ENCODE measurements at places on chromosomes 1 and 21.

- DNase-seq, result no peak
Measured at GRCh38 chr1:85168884-85169283, 31.9 kb downstream of the SYDE2 start.

GRCh38 chr1:52911541-52911940 is 10.0 kb downstream of the ECHDC2 start:
- no peak for DNase-seq

DNA sequence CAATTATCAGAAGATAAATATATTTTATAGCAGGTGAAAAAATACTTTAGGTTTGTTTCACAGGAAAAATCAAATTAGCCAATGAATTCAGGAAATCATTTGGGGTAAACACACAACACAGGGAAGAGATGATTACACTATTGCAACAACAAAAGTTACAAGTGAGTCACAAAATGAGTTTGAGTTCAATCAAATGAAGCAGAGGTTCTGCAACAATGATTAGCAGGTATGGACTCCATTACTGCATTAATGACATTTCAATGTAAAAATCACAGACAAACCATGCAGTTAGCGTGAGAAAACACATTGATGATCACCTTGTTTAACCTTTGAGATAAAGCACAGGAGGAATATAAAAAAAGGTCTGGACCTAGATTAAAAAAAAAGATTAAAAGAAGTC is 9.7 kb downstream of the ADGRL4 start:
- no peak for DNase-seq

GRCh38 chr21:38211321-38211720 is 45.5 kb upstream of the KCNJ15 start:
- no peak for DNase-seq

DNA sequence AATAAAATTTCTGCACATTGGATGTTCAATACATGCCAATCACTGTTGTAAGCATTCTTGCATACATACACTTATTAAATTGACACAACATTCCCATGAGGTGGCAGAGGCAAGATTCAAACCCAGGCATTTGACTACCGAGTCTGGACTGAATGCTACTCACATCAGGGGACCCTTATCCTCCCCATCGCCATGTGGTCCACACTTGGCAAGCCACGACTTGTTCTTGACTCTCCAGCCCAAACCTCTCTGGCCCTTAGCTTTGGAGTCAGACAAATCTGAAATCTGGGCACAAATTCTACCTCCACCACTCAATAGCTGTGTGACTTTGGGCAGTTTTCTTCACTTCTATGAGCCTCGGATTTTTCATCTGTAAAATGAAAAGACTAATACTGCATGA is 57.1 kb downstream of the NMNAT2 start:
- no peak for DNase-seq

- DNase-seq, result peak; percentile 57
Measured at GRCh38 chr1:119475866-119476439, 31.1 kb upstream of the HSD3B1 start.

DNA sequence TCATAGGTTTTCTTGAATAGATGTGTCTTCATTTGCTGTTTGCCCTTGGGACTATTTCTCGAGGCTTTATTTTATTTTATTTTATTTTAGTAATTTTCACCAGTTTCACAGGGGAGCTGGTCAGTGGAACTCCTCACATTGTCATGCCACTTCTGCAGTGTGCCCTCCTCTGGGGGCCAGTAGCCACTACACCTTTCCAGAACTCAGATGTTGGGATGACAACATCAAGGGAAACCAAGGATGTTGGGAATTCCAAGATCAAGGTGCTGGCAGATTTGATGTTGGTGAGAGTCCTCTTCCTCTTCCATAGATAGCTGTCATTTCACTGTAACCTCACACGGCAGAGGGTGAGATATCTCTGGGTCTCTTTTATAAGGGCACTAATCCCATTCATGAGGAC is 35.5 kb downstream of the SLC26A9 start:
- DNase-seq, result no peak

- peak; percentile 80 for DNase-seq
Measured at GRCh38 chr1:31714442-31715086, 10.7 kb upstream of the COL16A1 start.

DNA sequence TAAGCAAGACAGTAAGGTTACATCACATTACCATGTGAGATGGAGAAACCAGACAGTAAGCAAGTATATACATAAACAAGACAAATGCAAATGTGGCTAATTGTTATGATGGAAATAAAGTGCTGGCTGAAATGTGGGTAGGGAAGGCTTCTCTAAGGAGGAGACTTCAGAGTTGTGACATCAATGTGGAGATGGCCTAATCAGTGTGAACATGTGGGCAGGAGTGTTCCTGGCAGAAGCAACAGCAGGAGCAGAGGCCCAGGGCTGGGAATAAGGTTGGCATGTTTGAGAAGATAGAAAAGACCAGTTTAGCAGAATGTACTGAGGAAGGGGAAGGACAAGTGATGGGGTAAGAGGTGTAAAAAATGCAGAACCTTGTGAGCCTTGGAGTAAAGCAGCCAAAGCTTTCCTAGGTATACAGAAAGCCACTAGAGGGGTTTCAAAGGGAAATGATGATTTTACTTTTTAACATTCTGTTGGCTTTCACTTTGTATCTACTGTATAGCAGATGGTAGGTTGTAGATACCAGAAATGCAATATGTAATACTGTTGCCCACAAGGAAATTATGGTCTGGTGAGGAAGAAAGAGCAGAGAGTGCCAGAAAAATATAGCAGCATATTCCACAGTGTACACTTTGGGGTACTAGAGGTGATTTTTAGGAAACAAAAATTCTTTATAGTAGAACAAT is 197.4 kb downstream of the FGGY start:
- DNase-seq, result no peak

DNA sequence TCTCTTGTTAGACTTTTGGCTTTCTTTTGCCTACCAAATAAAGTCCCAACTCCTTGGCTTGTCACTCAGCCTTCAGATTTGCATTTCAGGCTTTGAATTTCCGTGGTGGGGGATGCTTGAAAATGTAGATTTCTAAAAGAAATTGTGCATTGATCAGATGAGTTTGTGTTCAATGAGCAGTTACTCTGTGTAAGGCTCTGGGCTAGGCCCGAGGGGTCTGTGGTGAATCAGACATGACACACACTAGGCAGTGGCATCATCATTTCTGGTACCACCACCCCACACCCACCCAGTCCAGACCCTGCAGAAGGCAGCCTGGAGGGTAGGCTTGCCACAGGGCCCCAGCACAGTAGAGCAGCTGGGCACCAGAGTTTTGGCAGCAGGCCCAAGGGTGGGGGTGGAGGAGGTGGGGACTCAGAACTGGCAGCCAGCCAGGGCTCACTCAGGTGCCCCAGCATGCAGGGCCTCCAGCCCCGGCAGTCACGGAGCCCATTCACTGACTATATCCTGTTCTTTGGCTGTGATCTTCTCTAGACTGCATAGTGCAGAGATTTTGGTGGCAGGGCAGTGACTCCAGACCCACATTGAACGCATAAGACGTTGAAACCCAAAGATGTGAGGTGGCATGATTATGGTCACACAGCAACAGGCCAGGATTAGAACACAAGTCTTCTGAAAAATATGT is 97.2 kb upstream of the ARTN start:
- DNase-seq, result peak; percentile 73
